NCI-H1417 treated with DMSO at 0.1 percent for 48 hours (cell line): ENCODE measurements at places on chromosomes 2 and 18.

GRCh38 chr18:8930990-8931616 is 171.4 kb upstream of the NDUFV2 start:
- DNase-seq, result no peak

DNA sequence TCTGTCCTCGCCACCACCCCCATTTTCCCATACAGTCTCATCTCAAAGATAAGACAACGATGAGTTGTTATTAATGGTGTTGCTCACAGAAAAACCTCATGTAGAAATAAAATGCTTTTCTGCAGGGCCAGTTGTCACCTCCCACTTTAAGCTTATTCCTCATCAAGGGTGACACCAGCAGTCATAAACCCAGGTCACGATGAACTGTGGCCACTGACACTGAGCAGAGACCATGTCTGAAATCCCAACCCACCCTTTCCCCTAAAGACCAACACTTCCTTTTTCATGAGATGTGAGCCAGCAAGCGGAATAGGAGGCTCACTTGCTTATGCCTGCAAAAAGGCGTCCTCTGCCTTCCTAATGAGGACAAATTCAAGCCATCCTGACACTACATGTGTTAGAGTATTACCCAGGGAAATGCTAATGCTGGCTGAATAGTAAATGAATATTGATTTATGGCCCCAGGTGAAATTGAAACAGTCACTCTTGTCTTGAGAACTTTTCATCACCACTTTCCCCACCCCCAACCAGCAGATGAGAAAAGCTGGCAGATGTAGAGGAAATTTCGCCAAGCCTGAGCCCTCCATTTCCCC is 228.4 kb downstream of the MGAT5 start:
- no peak for DNase-seq

GRCh38 chr2:46173636-46174250 is 123.5 kb upstream of the EPAS1 start:
- DNase-seq, result no peak

DNA sequence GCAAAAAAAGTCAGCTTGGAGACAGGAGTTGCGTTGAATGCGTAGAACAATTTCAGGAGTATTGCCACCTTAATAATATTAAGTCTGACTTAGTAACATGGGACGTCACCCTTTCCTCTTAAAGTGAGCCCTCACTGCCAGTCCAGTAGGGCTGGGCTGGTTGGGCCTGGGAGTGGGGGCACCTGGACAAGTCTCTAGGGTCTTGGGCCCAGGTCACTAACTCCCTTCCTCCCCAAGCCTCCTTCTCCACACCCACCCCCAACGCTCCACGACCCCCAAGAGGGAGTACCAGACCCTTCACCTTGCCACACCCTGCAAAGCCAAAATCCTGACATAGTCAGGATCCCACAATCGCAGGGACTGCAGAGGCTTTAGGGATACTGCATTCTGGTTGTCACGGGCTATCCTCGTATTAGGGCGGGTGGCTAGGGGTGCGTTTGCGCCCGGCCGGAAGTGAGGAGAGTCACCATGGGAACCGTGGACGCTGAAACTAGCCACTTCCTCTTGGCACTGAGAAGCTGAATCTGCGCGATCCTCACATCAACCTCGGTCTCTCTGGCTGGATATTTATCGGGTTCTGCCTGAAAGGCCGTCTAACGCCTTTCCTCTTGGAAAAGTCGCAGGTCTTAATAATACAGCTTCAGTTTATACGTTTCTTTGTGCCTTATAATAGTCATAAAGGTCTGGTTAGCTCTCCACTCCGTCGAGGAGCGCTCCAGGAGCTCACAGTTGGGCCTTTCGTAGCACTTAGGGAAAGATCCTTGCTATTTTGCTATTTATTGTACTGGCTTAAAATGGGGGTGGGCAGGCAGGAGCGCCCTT is 10.3 kb upstream of the CXXC1 start:
- DNase-seq, result peak; percentile 24

GRCh38 chr2:101293544-101293943 is 15.0 kb downstream of the RNF149 start:
- DNase-seq, result no peak

DNA sequence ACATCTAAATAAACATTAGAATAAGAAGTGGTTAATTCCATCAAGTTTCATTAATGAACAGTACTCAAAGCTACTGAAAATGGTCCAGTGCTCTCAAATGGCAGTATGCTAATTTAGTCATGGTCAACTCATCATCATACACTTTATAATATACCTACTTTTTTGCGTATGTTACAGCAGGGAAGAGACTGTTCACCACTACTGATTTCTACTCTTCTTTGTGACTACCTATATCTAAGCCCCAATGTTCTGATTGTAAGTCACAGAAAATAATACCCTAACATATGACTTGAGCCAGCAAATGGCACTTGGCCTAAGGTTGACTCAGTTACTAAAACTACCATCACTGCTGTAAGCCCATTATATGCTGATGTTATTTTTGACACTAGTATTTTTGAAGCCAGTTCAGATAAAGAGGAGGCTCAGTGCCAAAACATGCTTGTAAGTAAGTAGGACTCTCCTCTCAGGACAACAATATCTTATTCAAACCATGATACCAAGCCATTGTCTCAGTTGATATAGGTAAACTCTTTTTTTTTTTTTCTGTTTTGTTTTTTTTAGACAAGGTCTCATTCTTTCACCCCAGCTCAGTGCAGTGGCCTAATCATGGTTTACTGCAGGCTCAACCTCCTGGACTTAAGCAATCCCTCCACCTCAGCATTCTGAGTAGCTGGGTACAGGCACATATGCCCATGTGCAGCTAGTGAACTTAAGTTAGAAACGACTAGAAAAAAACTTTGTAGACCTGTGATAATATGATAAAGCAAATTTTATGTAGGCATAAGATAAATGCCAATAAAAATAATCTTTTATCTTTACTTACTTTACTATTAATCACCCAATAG is 266.9 kb downstream of the ZNF385B start:
- DNase-seq, result no peak

- DNase-seq, result no peak
Observed at GRCh38 chr2:42960002-42960841, 167.8 kb upstream of the HAAO start.
